GM18507 (cell line): ENCODE measurements at places on chromosomes 7 and 10.
A peak's percentile ranks its signal among the peaks of the same experiment; 100 is the strongest.

DNA sequence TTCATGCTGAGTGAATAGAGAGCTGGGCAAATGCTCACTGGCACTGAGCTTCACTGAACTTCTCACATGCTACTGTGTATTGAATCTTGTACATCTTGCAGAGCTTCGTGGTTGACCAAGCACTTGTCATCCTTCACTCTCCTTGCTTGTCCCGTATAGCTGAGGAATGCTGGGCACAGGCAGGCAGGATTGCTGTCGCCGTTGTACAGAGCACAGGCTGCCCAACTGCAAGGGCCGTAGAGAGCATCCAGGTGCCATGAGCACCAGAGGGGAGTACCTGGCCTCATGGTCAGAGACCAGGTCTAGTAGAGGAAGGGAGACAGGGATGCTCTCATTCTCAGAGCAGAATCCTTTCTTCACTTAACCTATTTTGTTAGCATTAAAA lies 99.8 kb upstream of the RET start:
- DNase-seq = no peak

GRCh38 chr7:105209433-105209832 lies 179.3 kb downstream of the SRPK2 start:
- DNase-seq = no peak

DNA sequence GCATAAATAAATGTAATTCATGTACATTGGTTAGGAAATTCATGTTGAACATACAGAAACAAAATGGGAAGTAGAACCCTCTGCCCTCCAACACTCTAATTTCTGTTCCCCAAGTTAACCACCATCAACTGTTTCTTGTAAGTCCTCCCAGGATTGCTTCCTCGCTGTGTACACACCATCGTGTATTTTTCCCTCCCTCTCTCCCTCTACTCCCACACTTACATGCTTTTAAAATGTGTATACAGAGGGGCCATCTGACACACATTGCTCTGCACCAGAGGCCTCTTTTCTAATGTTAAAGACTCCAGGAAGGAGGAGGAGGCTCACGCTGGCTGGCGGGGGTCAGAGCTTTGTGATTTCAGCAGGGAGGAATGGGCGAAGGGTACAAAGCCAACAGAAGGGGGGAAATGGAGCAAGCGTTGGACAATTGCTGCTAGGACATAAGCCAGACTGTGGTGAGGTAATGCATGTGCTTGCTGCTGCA lies 1.9 kb upstream of the EPHA1 start:
- DNase-seq = no peak

DNA sequence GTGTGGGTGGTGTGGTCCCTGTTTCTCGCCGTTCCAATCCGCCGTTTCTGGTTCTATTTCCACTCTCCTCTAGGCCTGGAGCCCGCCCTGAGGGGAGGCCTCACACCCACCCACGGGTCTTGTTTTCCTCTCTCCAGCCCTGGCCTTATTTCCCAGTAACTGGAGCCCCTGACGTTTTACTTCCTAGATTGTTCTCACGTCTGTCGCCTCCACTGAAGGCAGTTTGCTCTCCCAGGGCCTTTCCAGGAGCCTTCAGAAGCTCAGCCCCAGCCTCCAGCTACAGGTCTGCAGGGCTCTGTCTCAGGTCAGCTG lies 30.6 kb downstream of the CFAP46 start:
- no peak for DNase-seq

DNA sequence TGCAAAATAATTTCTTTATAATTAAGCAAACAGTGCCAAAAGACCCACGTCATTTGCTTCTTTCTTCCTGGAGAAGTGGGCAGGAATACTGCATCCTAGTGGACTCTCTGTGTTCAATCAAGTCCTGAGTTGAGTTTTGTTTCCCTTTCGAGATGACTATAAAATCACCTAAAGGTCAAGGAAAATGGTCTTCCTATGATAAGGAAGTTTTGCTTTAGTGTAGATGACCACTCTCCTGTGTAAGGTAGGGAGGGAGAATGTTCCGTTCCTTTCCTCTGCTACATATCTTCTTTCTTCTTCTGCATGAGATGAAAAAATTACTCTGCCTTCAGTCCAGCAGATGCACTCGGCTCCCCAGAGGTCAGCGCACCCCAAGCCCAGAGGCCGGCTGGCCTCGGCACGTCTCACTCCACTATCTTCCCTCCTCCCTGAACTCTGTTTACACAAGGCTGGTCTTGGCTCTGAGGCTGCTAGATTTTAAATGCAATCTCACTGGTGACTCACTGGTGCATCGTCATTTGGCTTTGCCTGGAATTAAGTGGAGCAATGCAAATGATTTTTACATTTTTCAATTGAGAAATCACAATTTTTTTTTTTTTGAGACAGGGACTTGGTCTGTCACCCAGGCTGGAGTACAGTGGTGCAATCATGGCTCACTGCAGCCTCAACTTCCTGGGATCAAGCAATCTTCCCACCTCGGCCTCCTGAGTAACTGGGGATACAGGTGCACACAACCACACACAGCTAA lies 18.6 kb upstream of the VDAC2 start:
- DNase-seq = no peak

DNA sequence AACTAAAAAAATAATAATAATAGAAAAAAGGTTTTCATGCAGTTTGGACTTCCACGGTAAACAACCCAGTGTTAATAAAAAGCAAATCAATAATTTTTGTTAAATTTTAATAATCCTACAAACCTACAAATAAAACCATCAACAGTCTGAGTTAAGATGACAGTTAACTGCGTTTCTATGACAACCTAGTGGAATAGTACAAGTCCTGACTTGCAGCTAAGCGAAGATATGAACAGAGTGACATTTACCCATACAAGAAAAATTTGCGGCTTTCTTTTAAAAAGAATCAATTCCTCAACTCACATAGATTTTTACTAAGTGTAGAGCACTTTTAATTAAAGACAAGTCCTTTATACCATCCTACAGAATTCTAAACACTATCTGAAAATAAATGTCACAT lies 35.6 kb downstream of the VPS41 start:
- DNase-seq = no peak

DNA sequence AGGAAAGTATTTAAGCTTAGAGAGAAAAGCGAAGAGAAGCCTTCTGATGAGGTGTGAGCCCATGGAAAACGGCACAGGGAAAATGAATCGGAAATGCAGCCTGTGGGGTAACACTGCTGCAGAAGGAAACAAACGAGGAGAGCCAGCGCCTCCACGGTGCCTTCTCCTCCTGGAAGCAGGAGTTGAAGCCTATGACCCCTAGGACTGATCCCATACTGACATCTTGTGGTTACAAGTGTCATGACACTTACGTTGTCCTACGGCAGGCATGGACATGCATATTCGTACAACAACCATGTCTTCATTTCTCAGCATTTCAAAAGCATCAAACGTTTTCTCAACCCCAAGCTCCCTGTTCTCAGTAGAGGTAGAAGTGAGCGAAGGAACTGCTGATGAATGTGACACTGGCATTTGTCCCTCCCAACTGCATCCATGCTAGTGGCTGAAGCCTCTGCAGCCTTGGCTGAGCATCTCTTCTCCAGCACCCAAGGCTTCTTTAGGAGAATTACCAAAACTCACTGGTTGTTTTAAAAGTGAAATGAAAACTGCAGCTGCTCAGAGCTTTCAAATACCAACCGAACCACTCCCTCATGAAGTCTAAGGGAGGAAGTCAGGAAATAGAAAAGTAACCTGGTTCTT lies 160.2 kb downstream of the JAZF1 start:
- peak; percentile 42 for DNase-seq

DNA sequence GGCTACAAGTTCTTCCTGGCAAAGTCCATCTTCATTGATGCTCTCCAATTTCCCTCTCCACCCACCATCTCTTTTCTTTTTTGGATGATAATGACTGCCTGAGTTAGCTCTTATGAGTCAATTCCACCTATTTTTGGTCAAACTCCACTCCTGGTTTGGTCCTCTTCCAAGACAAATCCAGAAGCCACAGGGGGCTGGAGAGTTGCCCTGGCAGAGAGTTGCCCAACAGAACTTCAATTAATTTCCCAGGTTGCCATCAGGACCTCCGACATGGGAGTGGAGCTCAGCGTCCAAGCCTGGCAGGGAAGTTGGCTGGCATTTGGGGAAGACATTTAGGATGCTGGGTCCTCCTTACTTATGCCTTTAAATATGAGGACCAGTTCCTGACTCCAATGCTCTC lies 29.2 kb upstream of the KCNMA1 start:
- no peak for DNase-seq

- peak; percentile 57 for DNase-seq
Observed at GRCh38 chr10:22723343-22723779, 9.0 kb upstream of the PIP4K2A start.

DNA sequence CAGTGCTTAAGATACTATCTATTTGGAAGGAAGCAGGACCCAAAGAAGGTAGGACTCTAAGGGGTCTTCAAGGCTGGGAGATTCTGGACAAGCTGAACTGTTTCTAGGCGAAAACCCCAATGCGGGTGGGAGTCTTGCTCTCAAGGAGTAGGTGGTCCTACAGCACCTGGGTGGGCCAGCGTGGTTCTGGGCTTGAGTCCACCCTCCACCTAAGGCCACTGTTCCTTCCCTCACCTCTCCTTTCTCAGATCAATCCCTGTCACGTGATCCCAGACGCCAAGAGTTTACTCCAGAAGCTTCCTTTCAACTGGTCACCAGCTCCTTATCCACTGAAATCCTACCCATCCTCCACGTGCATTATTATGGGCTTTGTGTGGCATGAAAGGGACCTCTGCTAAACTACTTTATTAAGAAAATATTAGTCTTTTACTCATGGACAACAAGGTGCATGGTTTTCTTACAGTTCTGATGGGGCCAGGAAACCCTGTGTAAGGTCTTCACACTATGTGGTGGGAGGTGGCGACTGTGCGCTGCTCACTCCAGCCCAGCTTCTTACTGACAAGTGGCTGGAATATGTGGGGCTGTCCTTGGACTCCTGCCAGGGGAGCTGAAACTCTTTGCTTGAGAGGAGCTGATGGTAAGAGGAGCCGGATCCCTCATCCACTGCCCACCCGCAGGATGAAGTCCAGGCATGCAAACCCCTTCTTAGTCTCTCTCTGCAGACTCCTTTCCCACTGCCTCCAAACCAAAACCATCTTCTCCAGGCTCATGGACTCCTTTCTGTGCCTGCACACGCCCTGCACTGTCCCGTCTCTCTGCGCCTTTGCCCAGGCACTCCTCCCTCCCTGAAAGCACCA lies 1.6 kb downstream of the ZNF746 start:
- DNase-seq = no peak

DNA sequence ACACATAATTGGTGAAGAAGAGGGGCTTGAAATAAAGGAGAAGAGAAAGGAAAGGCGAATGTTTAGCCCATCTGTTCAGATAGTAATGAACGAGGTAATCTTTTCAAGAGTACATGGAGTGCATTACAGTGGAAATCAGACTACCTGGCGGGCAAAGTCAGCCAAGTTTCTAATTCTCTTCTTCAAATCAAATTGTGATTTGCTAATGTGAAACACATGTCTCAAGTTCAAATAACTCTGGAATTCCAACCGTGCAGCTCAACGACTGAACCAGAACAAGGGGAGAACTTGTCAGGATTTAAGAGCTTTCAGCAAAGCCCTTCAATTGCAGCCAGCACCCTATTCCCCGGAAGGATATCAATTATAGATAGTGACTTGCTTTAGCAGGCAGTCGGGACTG lies 216.9 kb downstream of the GLI3 start:
- no peak for DNase-seq

DNA sequence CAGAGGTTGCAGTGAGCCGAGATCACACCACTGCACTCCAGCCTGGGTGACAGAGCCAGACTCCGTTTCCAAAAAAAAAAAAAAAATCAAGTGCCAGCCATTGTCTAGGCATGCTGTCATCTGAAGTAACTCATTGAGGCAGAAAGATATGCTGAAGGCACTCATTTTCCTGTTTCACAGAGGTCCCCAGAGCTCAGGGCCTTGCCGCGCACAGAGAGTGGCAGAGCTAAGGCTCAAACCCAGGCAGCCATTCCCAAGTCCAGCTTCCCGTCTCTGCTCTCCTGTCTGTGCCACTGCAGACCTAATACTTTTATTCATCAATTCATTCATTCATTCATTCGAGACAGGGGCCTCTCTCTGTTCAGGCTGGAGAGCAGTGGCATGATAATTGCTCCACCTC lies 3.5 kb downstream of the GRIFIN start:
- DNase-seq = no peak

DNA sequence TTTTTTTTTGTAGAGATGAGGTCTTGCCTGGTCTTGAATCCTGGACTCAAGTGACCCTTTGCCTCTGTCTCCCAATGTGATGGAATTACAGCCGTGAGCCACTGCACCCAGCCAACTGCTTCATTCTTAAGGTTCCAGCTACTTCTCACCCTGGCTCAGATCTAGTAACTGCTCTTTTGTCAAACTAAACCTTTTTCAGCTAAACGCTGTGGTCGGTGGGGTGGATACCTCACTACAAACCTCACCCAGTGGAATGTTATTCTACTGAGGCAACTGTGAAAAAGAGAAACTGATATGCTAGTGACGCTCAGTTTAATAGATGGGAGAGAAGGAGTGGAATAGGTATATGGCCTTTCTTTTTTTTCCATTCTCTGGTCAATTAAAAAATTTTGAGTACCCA lies 1.7 kb upstream of the MRLN start:
- DNase-seq = no peak

DNA sequence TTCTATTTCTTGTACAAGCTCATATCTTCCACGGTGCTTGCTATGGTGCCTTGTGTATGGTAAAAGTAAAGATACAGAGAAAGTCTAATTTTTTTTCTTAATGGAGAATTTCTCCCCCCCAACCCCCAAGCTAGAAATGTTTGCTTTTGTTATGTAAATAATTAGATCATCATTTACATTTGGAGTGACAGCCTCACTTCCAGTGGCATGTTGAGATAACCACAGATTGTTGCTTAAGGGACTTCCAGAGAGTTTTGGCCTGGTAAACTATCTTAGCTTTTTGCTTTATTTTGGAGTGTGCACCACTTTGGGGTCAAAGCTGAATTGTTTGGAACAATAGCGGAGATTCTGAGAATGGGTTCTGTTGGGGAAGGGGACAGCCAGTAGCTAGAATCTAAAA lies 129.7 kb downstream of the ZNF365 start:
- no peak for DNase-seq

DNA sequence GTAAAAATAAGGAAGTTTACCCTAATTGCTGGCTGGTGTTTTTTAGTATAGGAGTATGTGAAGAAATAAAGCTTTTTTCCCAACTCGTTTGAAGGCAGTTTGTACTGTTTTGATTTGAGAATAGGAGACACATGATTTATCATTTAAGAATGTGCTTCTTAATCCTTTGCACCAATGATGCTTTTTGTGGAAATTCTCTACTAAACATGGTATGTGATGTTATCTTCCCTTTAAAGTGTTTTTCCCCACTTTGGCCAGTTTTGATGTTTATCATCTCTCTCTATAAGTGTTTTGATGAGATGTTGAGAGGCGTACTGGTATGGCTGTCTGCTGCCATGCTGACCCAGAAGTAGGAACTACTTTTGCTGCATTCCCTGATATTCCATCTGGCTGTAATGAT lies 85.1 kb downstream of the SUGCT start:
- DNase-seq = no peak

- no peak for DNase-seq
Observed at GRCh38 chr7:30162133-30162532, 27.3 kb downstream of the MTURN start.

GRCh38 chr7:46489106-46489505 lies 568.0 kb upstream of the IGFBP3 start:
- no peak for DNase-seq
